ENCODE measurements at places on chromosomes 1 and 21. TPM values are rescaled to one million over a fixed set of nuclear protein-coding genes. Genes with fewer than 3 reads are reported as not detected.

GJA4 gene
- total RNA-seq, result not detected

CYP4A11 gene
- total RNA-seq, result not detected

- DNase-seq, result no peak
These were observed 24.2 kb downstream of the KCNA10 start for GRCh38 chr1:110494522-110495406.

GRCh38 chr1:198101716-198102453 is 54.9 kb upstream of the NEK7 start:
- no peak for DNase-seq

GRCh38 chr1:177219554-177220458 is 49.0 kb downstream of the BRINP2 start:
- DNase-seq, result no peak

DNA sequence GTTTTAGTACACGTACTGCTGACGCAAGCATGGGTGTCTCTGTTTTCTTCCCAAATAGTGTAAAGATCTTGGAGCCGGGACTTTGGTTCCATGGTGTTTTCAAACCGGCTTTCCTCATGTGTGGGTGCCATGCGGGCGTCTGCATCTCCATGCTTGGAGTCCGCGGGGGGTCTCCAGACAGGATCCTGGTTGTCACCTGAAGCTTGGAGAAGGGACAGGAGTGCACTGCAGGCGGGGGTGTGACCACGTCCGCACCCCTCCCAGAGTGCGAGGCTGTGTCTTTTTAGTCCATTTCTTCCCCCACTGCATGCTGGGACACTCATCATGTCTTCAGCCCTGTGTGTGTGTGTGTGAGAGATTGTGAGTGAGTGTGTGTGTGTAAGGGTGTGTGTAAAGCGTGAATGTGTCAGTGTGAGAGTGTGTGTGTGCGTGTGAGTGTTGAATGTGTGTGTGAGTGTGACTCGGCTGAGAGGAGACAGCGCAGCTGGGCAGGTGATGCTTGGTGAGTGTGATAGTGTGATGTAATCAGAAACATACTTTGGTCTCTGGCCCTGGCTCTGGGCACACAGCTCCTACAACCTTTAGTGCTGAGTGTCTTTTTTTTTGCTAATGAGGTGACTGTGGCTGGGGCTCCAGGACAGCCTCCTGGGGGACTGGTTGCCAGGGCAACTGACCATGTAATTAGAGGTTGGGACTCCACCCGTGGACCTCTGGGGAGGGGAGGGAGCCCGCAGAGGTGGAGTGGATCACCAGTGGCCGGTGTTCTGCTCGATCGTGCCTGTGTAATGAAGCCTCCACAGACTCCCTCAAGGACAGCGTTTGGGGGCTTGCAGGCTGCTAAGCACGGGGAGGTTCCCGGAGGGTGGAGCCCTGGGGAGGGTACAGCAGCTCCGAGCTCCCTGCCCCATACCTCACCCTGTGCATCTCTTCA is 55.1 kb downstream of the AGPAT3 start:
- no peak for DNase-seq

GRCh38 chr1:36859926-36860325 is 174.4 kb downstream of the GRIK3 start:
- peak; percentile 45 for DNase-seq

GRCh38 chr1:8040586-8040985 is 14.5 kb upstream of the ERRFI1 start:
- peak; percentile 32 for DNase-seq

GRCh38 chr1:107450899-107451664 is 310.2 kb downstream of the NTNG1 start:
- DNase-seq, result no peak

- peak; percentile 71 for DNase-seq
These were observed 499.1 kb upstream of the RUNX1 start for GRCh38 chr21:35547946-35548774.

DNA sequence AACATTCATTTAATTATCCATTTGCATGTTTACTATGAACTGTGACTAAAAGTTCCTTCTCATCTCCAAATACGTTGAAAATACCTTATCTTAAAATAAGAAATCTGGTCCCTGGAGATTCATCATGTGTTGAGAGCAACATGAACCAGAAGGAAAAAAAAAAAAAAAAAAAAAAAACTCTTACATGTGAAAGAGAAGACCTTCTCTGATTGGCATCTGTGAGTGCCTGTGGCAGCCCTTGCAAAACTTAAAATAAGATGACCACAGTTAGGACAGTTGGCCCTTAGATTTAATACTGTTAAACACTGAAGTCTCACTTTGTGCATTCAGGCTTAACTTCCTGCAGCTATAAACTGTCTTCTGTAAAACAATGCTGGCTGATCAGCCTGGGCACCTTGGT is 1395.2 kb upstream of the ADGRL4 start:
- no peak for DNase-seq

DNA sequence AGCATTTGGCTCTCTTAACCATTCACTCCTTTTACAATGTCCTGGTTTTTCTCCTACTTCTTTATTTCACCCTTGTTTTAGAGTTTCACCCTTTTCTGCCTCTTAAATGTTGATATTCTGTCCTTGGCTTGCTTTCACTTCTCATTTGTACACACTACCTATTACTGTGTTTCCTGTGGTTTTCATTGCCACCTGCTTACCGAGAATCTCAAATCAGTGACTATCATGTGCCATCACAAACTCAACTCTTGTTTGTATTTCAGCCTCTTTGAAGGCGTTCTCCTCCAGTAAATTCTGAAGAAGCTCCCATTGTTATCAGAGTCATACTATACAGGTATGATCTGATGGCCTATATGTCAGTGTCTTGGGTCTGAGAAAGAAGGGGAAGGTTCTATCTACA is 65.7 kb downstream of the NPHS2 start:
- DNase-seq, result no peak

DNA sequence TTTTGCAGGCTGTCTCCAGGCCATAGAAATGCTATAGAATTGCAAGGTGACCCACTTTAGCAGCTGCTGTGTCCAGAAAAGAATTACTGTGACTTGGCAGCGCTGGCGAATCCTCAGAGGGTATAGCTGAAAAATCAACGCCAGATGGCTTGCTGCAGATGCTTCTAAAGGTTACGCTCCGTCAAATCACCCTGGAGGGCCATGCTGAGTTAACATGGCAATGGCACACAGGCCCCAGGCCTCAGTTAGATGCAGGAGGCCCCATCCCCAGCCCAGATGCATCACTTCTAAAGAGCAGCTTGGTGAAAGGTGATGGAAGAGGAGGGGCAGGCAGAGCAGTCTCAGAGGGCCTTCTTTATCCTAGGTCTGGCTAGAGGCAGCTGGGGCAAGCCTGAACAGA is 18.0 kb downstream of the KIAA1614 start:
- DNase-seq, result no peak

DNA sequence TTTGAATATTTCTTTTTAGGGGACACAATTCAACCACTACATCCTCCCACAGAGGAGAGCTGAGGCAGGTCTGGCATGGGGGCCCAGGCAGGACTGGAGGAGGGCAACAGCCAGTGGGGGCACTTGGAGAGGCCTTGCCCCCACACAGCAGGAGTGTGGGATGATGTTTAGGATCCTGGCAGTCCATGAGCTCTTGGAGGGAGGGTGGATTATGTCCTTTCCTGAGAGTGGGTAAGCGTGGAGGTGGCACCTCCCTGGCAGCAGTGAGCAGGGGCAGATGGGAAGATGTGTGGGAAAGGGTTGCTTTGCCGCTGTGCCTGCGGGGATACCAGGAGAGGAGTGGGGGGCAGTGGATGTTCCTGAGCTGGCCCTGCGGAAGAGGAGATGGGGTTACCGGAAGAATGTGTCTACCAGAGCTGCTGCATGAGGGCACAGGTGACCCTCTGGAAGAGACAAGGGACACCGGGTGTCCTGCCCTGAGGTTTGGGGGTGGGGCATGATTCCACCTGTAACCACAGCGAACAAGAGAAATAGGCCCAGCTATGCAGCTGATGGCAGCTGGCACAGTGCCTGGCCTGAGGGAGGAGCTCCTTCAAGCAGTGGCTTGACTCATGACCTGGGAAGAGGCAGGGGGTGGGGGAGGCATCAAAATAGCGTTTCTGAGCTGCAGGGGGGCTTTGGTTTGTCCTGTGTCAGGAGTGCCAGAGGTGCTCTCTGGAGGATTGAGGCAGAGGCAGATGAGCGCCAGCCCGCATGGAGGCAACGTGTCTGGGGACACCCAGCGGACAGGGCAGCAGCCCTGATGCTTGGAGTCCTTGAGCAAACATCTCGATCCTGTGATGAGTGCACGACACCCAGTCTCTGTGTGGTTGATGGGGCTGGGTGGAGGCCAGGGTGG is 123.9 kb upstream of the TMPRSS2 start:
- no peak for DNase-seq

DNA sequence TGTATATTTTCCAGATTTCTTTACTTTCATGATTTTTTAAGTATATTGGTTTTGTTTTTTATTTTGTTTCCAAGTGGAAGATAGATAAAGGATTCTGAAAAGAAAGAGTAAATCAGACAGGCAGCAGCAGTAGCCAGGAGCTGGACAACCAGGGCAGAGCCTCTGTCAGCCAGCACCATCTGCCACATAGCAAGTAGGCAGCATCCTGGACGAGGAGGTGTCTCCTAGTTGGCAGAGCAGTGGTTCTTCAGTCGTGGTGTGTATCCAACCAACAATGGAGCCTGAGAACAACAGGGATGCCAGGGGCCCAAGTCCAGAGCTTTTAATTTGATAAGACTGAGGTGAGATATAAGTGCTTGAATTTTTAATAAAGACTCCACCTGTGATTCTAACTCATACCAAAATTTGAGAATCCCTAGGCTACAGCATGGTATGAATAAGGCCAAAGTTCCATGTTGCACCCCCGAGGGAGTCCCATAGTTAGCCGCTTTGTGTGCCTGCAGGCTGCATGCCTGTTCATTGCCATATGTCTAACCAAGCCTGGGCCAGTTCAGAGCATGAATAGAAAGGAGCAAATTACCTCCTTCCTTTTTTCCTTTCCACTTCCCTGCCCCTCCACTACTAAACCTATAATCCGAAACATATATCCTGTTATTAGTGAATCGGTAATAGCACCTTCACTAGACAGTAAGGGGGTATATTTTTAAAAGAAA is 153.2 kb downstream of the NTNG1 start:
- DNase-seq, result no peak

Data from K562 (cell line).